DMS 273 treated with DMSO at 0.1 percent for 48 hours (cell line): ENCODE measurements at places on chromosomes 1 and 21.
A peak's percentile ranks its signal among the peaks of the same experiment; 100 is the strongest.

- DNase-seq, result no peak
Observed at GRCh38 chr1:18200136-18200717, 92.6 kb downstream of the IGSF21 start.

- DNase-seq, result peak; percentile 88
Observed at GRCh38 chr1:32724678-32725614, 22.4 kb upstream of the SYNC start.

GRCh38 chr1:69657971-69658370 lies 90.2 kb downstream of the LRRC7 start:
- DNase-seq, result no peak

DNA sequence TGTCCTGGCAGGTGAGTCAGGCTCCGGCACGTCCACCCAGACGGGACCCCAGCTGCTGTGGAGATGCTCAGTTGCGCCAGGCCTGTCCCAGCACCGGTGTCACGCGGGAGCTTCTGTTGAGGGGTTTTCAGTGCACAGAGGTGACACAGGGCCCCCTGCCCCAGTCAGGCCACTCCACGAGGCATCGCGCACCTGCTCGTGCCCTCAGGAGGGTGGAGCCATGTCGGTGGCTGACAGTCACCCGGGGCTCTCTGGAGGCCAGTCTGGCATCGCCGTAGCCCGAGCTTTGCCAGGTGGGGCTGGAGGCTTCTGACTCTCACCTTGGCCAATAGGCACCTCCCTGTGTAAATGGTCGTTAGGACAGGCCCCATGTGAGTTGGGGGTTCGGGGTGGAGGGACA lies 11.1 kb downstream of the TMEM240 start:
- DNase-seq, result no peak

- no peak for DNase-seq
Observed at GRCh38 chr1:81186261-81186660, 614.5 kb upstream of the ADGRL2 start.

- DNase-seq, result no peak
Observed at GRCh38 chr21:15566703-15567102, 163.1 kb upstream of the USP25 start.

- no peak for DNase-seq
Observed at GRCh38 chr1:180597520-180597919, 34.3 kb upstream of the XPR1 start.

DNA sequence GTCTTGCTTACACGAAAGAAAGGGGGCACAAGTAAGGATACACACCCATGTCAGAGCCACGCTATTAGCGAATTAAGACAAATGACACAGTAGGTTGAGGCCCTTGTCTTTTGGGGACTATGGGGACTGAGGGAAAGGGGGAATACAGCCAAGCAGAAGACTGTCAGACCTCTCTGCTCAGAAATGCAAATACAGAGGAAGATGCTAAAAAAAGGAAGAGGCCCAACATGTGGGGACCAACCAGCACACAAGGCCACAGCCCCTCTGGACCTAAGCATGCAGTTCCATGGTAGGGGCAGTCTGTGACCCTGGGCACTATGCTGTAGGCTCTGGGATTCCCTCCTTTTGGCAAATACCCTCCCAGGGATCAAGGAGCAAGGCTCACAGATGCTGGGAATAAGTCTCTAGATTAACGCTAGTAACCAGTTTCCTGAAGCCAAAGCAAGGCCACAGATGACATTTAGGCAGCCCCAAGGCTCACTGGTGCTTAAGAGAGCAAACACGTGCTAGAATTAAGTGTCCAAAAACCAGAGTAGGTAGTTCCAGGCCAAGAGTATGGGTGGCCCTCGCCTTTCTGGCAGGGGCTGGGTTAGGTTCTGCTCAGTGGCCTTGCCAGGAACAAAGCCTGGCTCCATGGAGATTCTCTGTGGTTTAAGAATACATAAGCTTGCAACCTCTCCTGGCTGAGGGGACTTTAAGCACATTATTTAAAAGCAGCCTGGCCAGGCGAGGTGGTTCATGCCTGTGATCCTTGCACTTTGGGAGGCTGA lies 38.2 kb downstream of the RABIF start:
- DNase-seq, result no peak
